Breast epithelium (tissue), 4 donors: ENCODE measurements at places on chromosomes 2 and 18. TPM values are rescaled to one million over a fixed set of nuclear protein-coding genes. Genes with fewer than 3 reads are reported as not detected.

The CAPN14 gene
- 0.44 TPM for total RNA-seq

The STEAP3 gene
- total RNA-seq = 52.2 TPM

The SLC4A5 gene
- total RNA-seq = 2.1 TPM

The KIF5C gene
- total RNA-seq = 2.7 TPM

The CCDC121 gene
- 8.9 TPM for total RNA-seq

The NCKAP5 gene
- 10.5 TPM for total RNA-seq

The FAM237A gene
- total RNA-seq = not detected

The C2orf15 gene
- total RNA-seq = 4.8 TPM

The RNMT gene
- 23.9 TPM for total RNA-seq

The CENPA gene
- total RNA-seq = 0.64 TPM

The SDC1 gene
- 51.8 TPM for total RNA-seq

The KCNIP3 gene
- total RNA-seq = 15.1 TPM

The WNT6 gene
- 0.48 TPM for total RNA-seq

DNA sequence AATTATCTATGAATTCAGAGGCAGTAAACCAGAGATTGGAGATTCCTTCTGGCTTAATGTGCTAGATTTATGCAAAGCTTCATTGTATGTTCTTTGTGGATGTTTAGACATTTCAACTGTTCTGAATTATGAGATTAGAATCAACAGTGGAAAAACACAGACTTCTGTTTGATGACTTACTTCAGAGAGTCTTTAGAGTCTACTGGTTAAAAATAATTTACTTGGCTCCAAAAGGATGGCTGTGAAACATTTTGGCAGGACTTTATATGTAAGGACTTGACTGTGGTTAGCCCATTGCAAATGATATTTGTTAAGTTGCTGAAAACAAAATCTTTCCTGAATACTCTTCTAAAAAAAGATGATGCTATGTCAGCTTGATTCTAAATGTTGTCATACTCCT lies 25.5 kb upstream of the LRRC30 start:
- DNase-seq = no peak

GRCh38 chr18:10690366-10690765 lies 164.5 kb downstream of the NAPG start:
- no peak for DNase-seq

DNA sequence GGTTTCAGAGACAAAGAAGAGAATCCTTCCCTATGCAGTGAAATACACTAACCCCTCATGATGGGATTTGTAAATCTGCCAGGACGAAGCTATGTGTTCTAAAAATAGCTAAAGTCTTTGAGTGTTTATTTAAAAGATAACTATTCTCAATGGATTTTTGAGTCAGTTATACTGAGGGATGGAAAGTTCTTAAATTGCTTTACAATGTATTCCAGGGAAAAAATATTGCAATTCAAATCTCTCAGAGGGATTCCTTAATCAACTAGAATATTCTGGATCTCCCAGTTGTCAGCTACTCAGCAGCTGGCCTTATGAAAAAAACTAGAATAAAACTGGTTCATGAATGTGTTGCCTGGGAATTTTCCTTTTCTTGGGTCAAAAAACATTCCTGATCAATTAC lies 312.4 kb downstream of the PLCL1 start:
- no peak for DNase-seq

DNA sequence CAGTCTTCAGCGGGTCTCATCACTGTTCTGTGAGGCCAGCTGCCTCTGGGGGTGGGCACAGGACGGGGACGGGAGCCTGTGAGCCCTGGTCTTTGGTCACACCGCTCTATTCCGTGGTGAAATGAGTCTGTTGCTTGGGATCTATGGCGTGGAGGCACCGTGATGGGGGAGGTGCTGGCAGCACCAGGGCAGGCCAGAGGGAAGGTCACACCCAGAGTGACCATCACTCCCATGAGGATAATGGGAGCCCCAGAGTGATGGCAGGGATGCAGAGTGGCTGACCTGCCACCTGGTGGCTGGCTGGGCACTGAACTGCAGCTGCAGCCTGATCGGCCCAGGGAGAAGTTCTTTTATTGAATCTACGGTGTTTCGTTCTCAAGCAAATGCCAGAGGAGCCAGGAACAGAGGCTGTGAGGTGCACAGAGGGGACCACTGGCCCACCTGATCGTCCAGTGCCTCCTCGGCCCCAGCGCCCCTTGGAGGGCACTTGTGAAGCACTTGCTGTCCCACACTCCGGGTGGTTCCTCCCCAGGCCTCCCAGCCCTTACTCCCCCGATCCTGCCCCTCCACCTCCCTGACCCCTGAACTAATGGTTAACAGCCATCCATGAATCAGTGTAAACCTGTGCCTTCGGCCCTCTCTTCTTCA lies 17.9 kb downstream of the KCNIP3 start:
- DNase-seq = no peak

- no peak for DNase-seq
Observed at GRCh38 chr2:174338671-174339560, 4.2 kb downstream of the SP9 start.

DNA sequence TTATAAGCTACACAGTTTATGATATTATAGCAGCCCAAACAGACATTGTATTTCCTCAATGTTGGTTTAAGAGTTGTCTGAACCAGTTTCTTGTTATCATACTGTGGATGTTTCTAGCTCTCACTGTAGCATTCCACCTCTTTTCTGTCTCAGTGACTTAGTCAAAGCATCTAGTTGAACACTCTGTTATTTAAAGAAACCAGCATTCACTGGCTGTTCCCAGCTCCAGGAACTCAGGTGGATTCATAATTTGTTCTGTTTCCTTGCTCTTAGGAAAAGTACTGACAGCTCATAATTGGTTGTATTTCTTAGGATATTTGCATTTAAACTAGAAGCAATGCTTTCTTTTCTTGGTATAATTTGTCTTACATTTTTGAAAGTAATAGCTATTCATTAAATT lies 17.5 kb downstream of the LRATD1 start:
- no peak for DNase-seq

- no peak for DNase-seq
Observed at GRCh38 chr2:64262071-64262470, 117.9 kb upstream of the PELI1 start.

DNA sequence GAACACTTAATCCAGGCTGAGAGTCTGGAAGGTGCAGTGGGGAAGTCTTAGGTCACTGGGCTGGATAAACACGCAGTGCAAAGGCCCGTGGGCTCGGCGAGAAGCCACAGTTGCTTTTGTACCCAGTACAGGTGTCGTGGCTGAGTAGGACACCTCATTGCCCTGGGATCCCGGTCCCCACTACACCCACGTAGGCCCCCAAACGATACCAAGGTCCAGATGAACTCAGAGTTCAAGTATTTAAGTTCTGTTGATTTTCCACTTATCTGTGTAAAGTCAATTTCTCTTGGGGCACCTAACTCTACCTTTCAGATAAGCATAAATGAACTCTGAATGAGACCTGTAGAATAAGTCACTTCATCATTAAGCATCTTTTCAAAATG lies 302.0 kb downstream of the PIEZO2 start:
- no peak for DNase-seq

DNA sequence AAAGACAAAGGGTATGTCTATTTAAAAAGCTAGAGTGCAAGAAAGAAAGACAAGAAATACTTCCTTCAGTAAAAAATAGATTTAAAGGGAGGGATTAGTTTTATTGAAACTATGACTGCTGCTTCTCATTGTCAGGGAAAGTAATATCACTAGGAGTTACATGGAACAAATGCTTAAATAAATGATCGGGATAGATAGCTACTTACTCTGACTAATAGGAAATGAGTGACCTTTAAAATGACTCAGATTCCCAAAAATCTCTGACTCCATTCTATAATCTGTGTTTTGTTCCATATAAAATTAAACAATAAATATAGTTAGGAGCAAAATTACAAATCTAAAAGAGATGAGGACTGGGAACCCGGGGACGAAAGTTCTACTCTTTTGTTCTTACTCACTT lies 669.3 kb downstream of the NR4A2 start:
- no peak for DNase-seq

DNA sequence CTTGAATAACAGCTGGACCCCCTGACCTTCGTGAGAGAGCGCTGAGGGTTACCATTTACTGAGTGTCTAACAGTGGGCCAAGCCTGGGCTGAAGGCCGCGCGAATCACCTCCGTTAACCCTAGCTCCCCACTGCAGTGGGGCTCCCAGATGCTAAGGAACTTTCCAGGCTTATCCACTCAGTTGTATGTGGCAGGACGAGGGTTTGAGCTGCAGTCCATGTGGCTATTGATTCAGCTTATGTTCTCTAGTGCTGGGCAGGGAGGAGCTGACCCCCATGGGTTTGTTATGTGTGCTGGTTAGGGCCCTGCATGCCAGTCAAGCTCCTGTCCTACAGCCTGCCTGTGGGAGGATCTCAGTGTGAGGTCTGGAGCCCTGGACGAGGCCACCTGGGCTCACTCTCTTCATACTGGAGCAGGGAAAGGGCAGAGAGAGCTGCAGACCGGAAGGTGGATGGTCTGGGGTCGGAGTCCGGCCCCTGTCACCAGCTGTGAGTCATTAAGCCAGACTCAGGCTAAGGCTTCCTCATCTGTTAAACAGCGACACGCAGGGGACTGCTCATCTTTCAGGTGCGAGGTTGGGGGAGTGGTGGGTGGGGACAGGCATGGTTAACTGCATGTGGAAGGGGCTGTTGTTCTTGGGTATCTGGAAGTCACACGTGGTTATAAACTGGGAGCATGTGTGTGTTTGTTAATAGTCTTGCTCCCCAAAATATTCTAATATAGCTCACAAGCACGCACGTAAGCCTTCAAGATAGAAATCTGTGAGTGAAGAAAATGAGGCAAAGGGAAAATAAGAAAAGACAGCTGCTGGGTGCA lies 6.6 kb downstream of the PSD4 start:
- DNase-seq = no peak

- no peak for DNase-seq
Observed at GRCh38 chr18:74303936-74304335, 11.7 kb upstream of the C18orf63 start.

GRCh38 chr2:198287706-198288105 lies 483.3 kb downstream of the PLCL1 start:
- DNase-seq = no peak

DNA sequence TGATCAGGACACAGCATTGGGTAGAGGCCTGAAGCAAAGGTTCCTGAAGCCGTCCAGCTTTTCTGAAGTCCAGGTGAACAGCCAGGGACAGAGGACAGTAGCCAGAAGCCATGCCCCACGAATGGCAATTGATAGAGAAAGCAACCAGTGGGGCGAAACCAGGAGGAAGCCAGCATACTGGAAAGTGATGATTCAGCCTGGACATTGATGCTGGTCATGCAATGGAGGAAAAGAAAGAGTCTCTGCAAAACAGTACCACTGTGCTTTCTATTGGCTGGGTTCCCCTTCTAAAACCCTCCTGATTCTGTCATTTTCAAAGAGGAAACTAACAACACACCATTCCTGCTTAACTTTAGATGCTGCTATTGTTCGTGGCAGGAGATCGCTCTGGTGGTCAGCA lies 221.4 kb upstream of the EPAS1 start:
- DNase-seq = no peak
